ENCODE measurements at places on chromosomes 7 and 10. TPM values are rescaled to one million over a fixed set of nuclear protein-coding genes. Genes with fewer than 3 reads are reported as not detected.

The NKX2-3 gene
- not detected for total RNA-seq

The PPP1R9A gene
- 1.6 TPM for total RNA-seq

The LIPN gene
- not detected for total RNA-seq

The INTS15 gene
- total RNA-seq, result 12.5 TPM

The LRRC18 gene
- not detected for total RNA-seq

The SLC16A12 gene
- total RNA-seq, result not detected

The ITPRID1 gene
- not detected for total RNA-seq

The CYP3A5 gene
- total RNA-seq, result 0.32 TPM
